ENCODE measurements at places on chromosomes 1 and 21. TPM values are rescaled to one million over a fixed set of nuclear protein-coding genes. Genes with fewer than 3 reads are reported as not detected.

GRCh38 chr1:2633366-2633935 lies 635 bp upstream of the MMEL1 start:
- no peak for DNase-seq

DNA sequence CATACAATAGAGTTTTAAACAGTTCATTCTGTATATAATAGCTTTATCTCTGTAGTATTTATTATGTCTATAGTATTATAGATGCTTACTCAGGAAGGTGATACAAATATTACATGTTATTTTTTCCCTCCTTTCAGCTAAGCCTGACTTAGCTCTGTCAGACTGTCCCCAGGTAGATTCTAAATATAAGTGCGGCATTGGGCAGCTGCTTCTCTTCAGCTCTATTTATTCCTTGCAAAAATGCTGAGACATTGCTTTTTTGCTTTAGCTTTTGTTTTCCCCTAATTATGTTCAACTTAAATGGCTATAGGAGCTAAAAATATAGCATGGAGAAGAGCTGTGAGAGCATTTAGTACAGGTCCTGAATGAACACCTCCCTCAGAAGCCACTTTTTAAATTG lies 203.2 kb upstream of the BEND5 start:
- DNase-seq = no peak

DNA sequence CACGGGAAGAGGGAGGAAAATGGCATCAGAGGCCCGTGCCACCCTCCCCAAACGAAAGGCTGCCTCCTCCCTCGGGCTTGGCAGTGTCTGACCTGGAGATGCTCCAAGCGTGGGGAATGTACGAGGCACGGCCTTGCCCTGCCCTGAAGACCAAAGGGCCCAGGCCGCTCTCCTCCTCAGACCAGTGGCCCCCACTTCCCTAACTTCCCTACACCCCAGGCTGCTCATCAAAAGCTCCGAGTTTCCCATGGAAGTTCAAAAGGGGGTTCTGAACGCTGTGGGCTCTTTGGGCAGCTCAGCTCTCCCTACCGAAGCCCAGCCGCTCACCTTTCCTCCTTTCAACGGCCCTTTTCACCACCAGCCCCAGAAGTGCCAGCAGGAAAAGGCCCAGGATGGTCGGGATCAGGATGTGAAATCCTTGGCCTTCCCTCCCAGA lies 11.8 kb downstream of the FCMR start:
- DNase-seq = no peak

- peak; percentile 53 for DNase-seq
These were observed 136.6 kb downstream of the LYPLAL1 start for GRCh38 chr1:219310181-219310728.

DNA sequence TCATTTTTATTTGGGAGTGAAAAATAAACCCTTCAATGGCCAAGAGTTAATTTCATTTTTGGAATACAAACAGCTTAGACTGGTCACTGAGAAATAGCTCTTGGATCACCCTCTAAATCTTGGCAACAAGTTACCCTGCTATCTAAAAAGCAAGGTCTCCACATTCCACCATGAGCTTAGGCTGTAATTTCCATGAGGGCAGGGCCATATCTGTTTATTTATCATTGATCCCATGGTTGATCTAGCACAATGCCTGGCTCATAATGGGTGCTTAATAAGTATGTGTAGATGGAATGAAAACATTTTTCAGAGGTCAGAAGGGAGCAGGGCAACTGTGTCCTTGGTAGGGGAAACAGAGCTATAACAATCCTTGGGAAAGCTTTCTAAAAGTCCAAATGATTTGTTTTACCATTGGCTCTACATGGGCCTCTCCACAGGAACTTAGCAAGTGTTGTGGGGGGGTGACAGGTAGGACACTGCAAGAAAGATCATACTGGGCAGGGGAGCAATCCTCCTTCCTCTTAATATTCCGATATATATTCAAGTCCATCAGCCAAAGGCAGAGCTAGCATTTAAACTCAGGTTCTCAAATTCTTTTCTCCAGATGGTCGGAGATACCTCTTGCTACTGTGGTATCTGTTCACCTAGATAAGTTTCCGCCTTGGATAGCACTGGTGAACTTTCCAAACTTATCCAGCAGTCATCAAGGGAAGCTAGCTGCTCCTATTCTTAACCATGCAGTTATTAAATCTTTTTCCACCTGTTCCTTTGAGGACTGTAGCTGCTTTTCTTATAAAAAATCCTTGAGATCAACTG lies 53.1 kb upstream of the PTCH2 start:
- peak; percentile 78 for DNase-seq

- peak; percentile 82 for DNase-seq
These were observed 37.3 kb upstream of the TMEM222 start for GRCh38 chr1:27284425-27285273.

- DNase-seq = no peak
These were observed 62.2 kb downstream of the DMAP1 start for GRCh38 chr1:44275296-44275962.

DNA sequence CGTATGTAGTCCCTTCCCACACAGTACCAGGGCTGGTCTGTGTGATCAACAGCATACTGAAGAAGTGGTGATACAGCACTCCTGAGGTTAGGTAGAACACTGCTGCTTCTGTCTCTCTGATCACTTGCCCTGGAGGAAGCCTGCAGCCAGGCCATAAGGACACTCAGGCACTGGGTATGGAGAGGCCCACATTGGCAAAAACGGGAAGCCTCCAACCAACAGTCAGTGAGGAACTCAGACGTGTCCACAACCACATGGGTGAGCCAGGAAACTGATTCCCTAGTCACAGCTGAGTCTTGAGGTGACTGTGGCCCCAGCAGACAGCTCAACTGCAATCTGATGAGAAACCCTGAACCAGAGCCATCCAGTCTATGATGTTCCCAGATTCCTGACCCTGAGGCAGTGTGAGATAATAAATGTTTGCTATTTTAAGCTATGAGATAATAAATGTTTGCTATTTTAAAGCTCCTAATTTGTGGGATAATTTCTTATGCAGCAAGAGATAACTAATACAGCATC lies 62.5 kb downstream of the COQ8A start:
- no peak for DNase-seq

GRCh38 chr1:217048104-217048707 lies 325.0 kb upstream of the ESRRG start:
- peak; percentile 2 for DNase-seq

DNA sequence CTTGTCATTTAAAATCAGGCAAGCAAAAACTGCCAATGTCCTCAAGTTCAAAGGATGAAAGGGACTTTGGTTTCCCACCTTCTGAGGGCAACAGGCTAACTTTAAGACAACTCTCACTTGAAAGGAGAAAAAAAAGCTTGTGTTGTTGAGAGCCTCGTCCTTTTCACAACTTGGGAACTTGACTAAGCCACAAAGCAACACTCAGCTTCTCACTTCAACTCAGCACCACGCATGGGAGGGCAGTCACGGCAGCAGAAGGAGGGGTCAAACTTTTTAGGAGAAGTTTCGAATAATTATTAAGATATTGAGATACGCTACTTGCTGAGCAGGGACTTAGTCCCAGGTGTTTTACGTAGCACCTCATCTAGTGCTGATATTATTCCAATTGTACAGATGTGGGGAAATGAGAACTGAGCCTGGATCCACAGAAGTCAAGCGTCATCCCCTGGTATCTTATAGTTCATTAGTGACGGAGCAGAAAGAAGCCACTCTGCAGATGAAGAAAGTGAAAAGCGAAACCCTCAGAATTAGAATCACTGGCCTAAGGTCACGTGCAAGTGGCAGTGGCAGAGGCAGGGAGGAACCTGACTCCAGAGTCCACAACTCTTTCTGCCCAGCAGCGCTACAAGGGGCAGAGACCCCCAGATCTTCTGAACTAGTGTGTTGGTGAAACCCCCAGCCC lies 83.6 kb downstream of the JAK1 start:
- DNase-seq = no peak

GRCh38 chr1:226402739-226403165 lies 5.1 kb downstream of the PARP1 start:
- DNase-seq = no peak

- no peak for DNase-seq
These were observed 5.9 kb downstream of the MX1 start for GRCh38 chr21:41431788-41432548.

- DNase-seq = peak; percentile 33
These were observed 35.9 kb upstream of the ATP1B1 start for GRCh38 chr1:169070547-169070946.

DNA sequence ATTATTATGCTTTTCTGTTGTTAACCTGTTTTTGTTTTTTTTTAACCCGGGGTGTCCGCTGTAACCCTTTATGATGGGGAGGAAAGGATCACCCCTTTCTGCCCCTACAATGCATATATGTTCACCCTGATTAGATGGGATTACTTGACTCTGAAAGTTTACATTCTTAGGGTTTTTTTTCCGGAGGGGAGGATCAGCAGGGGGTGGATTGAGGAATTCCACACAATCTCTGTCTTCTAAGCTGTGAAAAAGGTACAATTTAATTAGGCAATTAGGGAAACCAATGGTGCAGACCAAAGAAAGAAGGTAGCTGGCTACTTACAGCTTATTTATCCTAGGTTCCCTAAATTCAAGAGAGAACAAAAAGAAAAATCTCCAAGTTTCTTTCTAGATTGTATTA lies 58.3 kb downstream of the EDEM3 start:
- no peak for DNase-seq

RNF207 gene
- 7.8 TPM for total RNA-seq

FNBP1L gene
- total RNA-seq = 15.0 TPM

AKNAD1 gene
- total RNA-seq = 0.27 TPM

CD53 gene
- total RNA-seq = not detected

RGS8 gene
- total RNA-seq = not detected
